Chondrocyte (in vitro differentiated cells): ENCODE measurements at places on chromosomes 3 and 15. TPM values are rescaled to one million over a fixed set of nuclear protein-coding genes. Genes with fewer than 3 reads are reported as not detected.

- no peak for DNase-seq
Measured at GRCh38 chr3:191397771-191398170, 63.2 kb upstream of the PYDC2 start.

GRCh38 chr3:46670891-46671427 lies 22.5 kb downstream of the ALS2CL start:
- DNase-seq: no peak

CTXN2 gene
- not detected in 3 replicates for total RNA-seq

GRCh38 chr3:104040896-104041295 lies 1325.8 kb upstream of the ALCAM start:
- DNase-seq: no peak

DGKG gene
- total RNA-seq: 0.68 to 1.7 TPM (median 1.6 TPM) in 3 replicates

SAMMSON gene
- 0.39 TPM in 1 of 3 replicates, not detected in the others for total RNA-seq

- DNase-seq: no peak
Measured at GRCh38 chr3:29317659-29318173, 36.8 kb downstream of the RBMS3 start.

TMC3 gene
- not detected in 3 replicates for total RNA-seq

DNA sequence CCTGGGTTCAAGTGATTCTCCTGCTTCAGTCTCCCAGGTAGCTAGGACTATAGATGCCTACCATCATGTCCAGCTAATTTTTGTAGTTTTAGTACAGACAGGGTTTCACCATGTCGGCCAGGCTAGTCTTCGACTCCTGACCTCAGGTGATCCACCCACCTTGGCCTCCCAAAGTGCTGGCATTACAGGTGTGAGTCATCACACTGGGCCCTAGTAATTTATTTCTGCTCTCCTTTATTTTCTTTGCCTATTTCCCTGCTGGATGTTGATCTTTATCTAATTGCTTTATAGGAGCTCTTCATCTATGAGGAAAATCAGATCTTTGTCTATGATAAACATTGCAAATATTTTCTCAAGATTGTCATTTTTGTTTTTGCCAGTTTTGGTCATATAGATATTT lies 31.7 kb downstream of the UQCC5 start:
- DNase-seq: no peak

DNA sequence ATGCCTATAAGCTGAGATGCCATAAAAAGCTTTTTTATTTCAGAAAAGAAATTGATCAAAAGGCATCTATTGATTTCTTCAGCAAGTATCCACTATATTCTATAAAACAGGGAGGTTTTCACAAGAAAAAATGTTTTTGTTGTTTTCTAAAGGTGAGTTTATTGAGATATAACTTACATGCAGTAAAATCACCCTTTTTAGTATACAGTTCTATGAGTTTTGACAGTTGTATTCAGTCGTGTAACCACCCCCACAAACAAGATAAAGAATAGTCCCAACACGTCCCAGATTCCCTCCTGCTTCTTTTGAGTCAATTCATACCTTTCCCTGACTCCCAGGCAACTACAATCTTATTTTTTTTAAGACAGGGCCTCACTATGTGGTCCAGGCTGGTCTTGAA lies 7.8 kb downstream of the INTS14 start:
- DNase-seq: no peak

DNA sequence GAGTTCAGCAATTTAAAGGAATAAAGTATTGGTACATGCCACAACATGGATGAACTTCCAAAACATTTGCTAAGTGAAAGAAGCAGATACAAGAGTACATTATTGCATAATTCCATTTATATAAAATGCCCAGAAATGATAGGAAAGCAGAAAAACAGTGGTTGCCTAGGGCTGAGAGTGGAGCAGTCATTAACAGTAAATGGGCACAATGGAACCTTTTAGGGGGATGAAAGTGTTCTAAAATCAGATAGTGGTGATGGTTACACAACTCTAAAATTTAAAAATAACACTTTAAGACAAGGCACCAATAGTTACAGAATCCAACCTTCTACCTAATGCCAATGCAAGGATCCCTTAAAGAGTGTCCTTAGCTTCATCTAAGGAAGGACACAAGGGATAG lies 34.6 kb downstream of the MSL2 start:
- no peak for DNase-seq

DNA sequence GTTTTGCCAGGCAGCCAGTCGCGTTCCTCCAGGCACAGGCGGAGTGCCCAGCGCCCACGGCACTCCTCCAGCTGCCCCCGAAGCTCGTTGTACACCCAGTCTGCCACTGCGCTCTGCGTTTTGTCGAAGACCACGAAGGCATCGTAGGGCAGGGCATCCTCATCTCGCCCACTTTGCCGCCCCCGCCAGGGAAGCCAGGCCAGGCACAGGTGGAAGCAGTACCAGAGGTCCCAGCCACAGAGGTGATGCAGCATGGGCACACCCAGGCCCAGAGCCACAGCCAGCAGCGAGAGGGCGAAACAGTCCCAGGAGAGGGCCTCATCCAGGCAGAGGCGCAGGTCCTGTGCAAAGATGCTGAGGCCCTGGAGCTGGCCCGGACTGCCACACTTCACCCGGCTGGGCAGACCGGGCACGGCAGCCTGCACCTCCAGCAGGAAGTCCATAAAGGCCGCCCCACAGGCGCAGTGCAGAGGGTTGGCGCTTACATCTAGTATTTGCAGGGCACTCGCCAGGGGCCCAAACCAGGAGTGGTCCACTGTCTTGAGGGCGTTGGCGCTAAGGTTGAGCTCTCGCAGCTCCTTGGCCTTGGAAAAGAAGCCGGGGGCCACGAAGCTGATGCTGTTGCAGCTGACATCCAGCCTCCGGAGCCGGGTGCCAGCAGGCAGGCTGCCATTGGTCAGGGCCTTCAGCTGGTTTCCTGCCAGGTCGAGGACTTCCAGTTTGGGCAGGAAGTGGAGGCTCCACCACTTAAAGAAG lies 3.7 kb downstream of the TLR9 start:
- no peak for DNase-seq

- DNase-seq: no peak
Measured at GRCh38 chr3:122427857-122428471, 12.1 kb upstream of the WDR5B start.

OXTR gene
- 48.5 to 90.8 TPM (median 48.8 TPM) in 3 replicates for total RNA-seq

DNA sequence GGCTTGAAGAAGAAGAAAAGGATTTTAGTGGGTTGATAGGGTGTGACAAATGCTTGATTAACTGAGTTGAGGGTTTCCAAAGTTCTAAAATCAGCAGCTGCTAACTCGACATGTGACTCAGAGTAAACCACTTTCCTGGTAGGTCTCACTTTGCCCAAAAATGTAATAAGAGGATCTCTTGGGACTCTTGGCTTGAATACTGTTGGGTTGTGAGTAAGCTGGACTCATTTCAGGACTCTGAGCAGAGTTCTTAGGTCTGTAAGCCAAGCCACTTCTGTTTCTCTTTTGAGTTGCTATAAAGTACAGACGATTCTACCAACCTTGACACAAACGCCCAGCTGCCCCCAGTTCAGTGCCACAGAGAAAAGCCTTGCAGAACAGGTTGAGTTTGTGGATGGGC lies 241.1 kb downstream of the ZNF621 start:
- no peak for DNase-seq

GRCh38 chr3:136067211-136067610 lies 101.7 kb downstream of the PPP2R3A start:
- DNase-seq: no peak

- no peak for DNase-seq
Measured at GRCh38 chr15:60223176-60223575, 174.6 kb downstream of the ANXA2 start.

GRCh38 chr3:109743981-109744380 lies 406.6 kb upstream of the DPPA4 start:
- no peak for DNase-seq

ARL14 gene
- total RNA-seq: not detected in 3 replicates

PLA1A gene
- total RNA-seq: 0.55 to 0.92 TPM (median 0.82 TPM) in 3 replicates

GRCh38 chr15:39884351-39884750 lies 35.7 kb downstream of the GPR176 start:
- DNase-seq: no peak

GRCh38 chr3:151155409-151156128 lies 47.4 kb downstream of the GPR171 start:
- DNase-seq: no peak

ZNF148 gene
- total RNA-seq: 45.9 to 50.6 TPM (median 49.9 TPM) in 3 replicates

NRG4 gene
- total RNA-seq: not detected in 3 replicates

GRCh38 chr3:48634661-48635221 lies 520 bp downstream of the SLC26A6 start:
- no peak for DNase-seq

GRCh38 chr3:66103729-66104128 lies 65.0 kb upstream of the MAGI1 start:
- no peak for DNase-seq

DNA sequence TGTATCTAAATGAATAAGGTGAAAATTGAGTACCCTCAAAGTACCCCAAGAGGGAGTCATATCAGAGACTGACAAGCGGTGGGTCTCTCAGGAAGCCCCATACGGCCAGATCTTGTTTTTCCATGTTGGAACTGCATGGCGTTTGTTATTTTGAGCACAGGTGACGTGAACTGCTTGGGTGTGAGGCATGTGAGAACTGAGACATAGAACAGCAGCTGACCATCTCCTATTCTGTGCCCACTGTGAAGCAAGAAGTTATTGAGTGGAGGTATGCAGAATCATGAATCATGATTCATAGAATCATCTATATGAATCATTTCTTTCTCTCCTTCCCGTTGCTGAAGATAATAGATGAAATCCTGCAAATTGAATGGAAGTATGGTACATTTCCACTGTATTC lies 4.6 kb downstream of the VPS8 start:
- no peak for DNase-seq
